ENCODE measurements at places on chromosomes 12 and 14.
A peak's percentile ranks its signal among the peaks of the same experiment; 100 is the strongest.

- DNase-seq, result no peak
These were observed 3.5 kb downstream of the MED13L start for GRCh38 chr12:116273813-116274550.

GRCh38 chr12:63846238-63846967, 1.9 kb downstream of the SRGAP1 start:
- DNase-seq, result no peak

- DNase-seq, result no peak
These were observed 43.3 kb upstream of the RASSF3 start for GRCh38 chr12:64566831-64567517.

GRCh38 chr14:52265253-52265652, 2.2 kb upstream of the PTGDR start:
- DNase-seq, result no peak

DNA sequence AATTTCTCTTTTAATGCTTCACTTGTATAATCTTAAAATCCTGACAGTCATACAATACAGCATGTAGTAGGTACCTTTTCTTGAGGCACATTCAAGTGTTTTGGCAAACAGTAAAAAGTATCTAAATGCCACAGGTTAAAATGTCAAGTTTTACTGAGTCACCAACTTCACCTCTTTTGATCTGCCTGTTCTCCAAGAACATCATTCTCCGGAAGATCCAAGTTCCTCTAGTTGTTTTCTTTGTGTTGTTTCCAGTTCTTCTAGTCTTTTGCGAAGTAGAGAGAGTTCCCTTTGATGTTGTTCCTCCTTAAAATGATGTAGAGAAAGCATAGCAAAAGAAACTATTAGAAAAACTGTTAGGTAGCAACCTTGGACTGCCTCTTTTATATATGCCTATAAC, 151.1 kb downstream of the CEP83 start:
- no peak for DNase-seq

- DNase-seq, result no peak
These were observed 3.6 kb downstream of the RIMBP2 start for GRCh38 chr12:130712346-130713065.

DNA sequence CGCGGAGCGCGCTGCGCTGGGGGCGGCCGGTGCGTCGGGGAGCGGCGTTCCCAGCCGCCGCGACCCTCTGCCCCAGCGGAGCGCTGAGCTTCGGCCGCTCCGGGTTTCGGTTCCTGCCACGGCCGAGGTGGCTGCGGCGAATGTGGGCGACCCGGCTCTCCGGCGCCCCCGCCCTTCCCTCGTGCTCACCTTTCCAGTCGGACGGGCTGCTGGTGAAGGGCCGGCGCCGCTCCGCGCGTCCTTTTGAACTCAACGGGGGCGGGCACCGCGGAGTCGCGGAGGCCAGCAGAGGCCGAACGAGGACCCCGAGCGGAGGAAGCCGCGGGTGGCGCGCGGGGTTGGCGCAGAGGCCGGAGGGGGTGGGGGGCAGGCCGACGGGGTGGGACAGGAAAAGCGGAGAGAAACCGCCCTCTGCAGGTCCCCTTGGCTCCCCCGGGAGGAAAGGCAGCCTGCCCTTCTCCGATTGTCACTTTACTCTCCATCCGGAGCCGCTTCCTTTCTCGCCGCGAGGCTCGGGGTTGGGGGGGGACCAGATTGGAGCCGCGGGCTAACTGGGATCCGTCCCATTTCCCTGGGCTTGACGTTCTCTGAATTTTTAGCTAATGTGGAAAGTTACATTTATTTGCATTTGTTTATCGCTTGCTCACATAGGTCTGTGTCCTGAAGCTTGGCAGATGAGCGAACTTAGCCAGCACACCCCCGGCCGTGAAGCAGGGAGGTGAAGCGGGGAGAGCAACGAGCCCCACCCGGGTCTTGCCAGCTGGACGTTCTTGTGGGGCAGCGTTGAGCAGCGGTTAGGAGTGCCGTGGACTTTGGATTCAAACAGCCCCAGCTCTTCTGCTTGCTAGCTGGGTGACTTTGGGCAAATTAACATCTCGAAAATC, at the start of gene SMAGP:
SMAGP (minus strand) TSS at position 349 of the 884 bp plus-strand sequence. CDS start 1,137 bp downstream, outside the sequence.
- peak; percentile 82 for DNase-seq

- DNase-seq, result no peak
These were observed 13.6 kb downstream of the BCL11B start for GRCh38 chr14:99258341-99258861.

DNA sequence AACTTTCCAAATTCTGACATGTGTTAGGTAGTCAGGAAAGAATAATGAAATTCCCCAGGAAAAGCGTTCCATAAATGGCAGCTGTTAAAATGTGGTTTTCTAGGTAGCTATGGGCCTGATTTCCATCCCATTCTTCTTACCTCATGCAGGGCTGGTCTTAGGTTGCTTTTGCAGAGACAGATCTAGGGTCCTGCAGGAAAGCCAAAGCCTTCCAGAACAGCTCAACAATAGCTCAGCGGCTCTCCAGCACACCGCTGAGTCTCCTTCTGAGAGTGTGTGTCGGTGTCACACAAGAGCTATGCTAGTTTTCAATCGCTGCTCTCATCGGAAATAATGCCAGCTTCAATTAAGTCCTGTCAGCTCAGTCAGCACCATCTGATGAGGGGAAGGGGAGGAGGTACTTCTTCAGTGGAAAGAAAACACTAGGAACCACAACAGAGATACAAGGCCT, 106.7 kb downstream of the TMEM30B start:
- no peak for DNase-seq

GRCh38 chr12:131119936-131120335, 166.2 kb downstream of the ADGRD1 start:
- DNase-seq, result no peak
